Activated CD4-positive, CD25-positive, alpha-beta regulatory T cell (primary cell): ENCODE measurements at places on chromosomes 2 and 18.

DNA sequence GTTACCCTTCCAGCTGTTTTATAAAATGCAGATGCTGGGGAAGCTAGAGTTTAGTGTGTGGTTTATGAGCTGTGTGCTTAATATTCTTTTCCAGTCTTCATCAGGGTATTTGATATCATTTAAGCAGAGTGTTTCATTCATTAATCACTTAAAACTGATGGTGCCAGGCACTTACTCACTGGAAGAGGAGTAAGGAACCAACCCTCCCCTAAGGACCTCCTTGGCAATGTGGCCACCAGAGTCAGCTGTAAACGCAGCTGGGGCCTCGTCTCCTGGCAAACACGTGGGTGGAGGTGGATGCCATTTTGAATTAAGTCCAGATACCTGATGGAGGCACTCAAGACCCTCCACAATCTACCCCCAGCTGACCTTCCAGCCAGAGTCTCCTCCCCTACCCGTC lies 331.6 kb downstream of the CLIP4 start:
- DNase-seq: no peak

DNA sequence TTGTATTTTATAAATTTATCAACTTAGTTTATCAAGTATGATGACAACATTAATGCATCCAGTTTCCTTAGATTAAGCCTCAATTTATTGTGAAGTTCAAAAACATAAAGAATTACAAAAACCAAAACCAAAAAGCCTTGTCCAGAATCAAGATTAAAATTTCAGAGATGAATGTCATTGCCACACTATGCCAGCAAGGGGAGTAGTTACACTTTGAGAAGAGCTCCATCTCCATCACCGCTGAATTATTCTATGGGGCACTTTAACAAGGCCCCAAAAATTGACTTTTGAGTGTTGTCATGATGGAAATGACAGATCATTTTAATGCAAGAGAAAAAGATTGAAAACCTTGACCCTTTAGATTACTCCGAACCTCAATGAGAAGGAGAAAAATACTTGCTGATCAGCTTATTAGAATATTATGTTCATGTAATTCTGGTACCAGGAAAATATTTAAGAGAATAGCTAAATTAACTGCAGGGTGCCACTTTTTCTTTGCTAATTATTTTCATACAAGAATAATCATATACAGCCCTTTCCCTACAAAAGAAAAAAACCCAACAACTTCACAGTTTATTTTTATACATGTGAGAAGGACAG lies 152.5 kb upstream of the AQP4 start:
- DNase-seq: no peak

DNA sequence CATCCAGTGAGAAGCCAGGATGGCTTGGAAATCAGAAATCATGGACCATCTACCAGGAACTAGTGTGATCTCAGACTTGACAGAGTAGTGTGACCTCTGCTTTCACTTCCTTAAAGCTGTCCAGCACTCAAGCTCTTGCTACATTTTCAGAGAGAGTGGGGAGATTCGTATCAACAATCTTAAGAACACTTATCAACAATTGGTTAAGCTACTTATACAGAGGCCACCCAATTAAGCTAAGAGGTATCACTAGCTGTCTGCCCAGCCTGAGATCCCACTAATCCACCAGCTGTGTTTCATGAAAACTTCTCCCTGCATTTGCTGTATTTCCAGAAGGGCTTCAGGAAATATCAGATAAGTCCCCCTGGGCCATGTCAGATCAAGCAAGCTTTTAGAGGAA lies 4.2 kb downstream of the RPRM start:
- DNase-seq: no peak

DNA sequence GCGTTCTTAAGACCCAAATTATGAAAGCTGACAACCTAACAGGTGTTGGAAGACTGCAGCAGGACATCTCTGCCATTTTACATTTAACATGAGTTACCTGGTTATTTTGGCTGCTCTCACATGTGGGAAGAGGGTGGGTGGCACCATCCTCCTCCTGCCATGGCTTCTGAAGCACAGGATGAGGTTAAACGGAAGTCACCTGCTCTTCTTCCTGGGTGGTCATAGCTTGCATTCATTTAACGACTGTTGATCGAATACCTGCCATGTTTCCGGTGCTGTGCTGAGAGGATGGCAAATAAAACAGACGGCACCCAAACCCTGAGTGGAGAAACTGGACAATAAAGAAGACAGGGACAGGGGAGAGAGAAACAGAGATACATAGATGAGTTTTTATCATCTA lies 118.0 kb downstream of the RHBDD1 start:
- DNase-seq: no peak

DNA sequence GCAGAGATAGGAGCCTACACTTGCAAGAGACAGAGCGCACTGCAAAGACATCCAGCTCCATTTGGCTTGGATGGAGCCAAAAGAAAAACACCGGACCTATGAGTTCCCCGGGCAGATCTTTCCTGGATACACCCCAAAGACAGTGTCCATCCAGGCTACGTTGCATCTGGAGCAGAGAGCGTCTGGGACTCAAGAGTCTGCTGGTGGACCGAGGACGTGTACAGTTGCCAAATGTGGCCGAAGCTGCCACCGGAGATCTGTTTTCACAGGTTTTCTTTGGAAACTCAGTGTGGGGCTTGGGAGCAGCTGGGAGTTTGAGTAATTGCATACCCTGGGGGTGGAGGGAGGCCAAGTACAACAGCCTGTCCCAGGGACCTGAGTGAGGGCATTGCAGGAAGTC lies 192.3 kb upstream of the OSR1 start:
- no peak for DNase-seq

DNA sequence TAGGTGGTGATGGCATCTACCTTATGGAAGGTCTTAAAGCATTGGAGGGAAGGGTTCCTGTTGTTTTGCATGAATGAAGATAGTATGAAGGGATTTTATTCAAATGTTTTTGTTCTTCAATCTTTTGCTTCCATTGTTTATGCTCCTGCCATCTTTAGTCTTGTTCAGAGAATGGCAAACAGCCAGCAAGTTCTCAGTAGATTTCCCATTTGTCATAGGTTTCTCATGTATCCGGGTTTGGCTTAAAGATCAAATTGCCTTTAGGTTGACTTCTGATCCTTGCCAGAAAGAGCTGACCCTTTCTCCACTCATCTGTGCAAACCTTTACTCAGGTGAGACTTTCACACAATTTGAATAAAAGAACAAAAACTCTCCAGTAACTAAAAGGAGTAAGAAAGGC lies 44.2 kb upstream of the STAT4 start:
- no peak for DNase-seq

- no peak for DNase-seq
Observed at GRCh38 chr2:147223119-147223518, 621.7 kb upstream of the ACVR2A start.

- DNase-seq: no peak
Observed at GRCh38 chr2:223586261-223586660, 15.9 kb downstream of the SCG2 start.

GRCh38 chr2:74682501-74682900 lies 28.5 kb downstream of the SEMA4F start:
- DNase-seq: no peak

DNA sequence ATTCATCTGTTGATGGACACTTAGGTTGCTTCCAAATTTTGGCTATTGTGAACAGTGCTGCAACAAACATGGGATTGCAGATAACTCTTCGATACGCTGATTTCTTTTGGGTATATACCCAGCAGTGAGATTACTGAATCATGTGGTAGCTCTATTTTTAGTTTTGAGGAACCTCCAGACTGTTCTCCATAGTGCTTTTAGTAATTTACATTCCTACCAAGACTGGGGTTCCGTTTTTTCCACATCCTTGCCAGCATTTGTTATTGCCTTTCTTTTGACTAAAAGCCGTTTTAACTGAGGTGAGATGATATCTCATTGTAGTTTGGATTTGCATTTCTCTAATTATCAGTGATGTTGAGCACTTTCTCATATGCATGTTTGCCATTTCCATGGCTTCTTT lies 200.3 kb downstream of the MBD5 start:
- DNase-seq: no peak

DNA sequence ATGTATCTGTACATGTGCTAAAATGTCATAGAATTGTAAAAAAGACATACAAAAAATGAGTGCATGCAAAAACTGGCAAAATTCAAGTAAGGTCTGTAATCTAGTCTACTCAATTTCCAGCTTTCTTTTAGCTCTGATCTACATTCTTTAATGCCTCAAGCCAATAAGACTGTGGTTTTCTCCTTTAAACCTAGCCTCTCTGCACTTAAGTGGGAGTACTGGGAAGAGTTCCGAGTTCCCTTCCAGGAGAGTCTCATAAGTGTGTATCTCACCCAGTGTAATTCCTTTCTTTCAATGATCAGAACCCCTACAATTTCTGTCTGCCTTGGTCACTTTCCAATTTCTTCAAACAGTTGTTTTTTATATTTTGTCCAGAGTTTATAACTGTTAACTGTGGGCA lies 150.1 kb downstream of the PTRHD1 start:
- no peak for DNase-seq

GRCh38 chr2:45352506-45352905 lies 258.6 kb downstream of the SRBD1 start:
- no peak for DNase-seq

DNA sequence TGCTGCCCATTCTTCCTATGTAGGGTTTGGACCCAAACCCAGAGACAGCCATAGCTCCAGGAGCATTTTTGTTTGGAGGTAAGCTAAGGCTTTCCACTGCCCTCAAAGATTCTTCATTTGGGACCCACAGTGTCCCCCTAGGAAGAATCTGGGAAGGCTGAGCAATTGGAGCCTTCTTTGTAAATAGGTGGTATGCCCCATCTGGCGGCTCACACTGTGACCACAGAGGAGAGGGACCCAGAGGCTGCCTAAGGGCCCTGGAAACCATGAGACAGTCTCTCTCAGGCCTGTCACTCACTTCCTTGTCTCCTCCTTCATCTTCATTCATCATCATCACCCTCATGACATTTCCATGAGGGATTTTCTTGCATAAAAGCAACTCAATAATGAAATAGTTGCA lies 215.4 kb upstream of the OSR1 start:
- DNase-seq: no peak

GRCh38 chr2:70977605-70978205 lies 725 bp upstream of the ANKRD53 start:
- no peak for DNase-seq

- DNase-seq: no peak
Observed at GRCh38 chr2:218081063-218081462, 12.0 kb downstream of the RUFY4 start.

DNA sequence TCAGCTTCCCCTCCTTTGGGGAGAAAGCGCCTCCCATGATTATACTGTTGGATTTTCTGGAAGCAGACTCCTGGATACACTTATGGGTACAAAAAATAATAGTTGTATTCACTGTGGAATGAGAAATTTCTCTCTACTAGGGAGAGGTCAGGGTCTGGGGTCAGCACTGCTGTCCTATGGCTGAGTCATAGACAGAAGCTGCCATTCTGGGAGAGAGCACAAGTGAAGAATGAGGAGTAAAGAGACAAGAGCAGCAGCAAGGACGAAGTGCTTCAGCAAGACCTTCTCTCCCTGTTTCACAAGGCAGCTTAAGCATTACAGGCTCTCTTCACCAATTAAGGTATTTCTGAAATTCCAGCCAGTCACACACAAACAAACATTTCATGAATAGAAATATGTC lies 10.1 kb upstream of the UNC80 start:
- no peak for DNase-seq

- no peak for DNase-seq
Observed at GRCh38 chr2:103174711-103175110, 412.9 kb downstream of the TMEM182 start.

GRCh38 chr2:65532937-65533336 lies 100.5 kb upstream of the SPRED2 start:
- DNase-seq: no peak

GRCh38 chr18:69885841-69886531 lies 61.7 kb downstream of the CD226 start:
- no peak for DNase-seq

DNA sequence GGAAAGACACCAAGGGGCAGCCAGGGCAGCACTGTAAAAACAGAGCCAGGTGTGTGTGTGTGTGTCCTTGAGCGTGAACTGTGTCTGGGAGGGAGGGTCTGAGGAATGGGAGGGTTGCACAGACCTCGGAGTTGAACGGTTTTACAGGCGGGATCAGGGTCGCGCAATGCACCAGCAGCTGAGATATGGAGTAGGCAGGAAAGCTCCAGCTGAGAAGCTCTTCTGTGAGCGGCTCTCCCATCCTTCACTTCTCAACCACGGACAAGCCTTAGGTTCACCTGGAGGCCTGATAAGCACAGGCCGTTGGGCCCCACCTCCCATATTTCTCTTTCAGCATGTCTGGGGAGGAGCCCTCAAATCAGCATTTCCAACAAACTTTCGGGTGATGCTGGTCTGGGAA lies 12.1 kb downstream of the SERTAD2 start:
- DNase-seq: no peak

DNA sequence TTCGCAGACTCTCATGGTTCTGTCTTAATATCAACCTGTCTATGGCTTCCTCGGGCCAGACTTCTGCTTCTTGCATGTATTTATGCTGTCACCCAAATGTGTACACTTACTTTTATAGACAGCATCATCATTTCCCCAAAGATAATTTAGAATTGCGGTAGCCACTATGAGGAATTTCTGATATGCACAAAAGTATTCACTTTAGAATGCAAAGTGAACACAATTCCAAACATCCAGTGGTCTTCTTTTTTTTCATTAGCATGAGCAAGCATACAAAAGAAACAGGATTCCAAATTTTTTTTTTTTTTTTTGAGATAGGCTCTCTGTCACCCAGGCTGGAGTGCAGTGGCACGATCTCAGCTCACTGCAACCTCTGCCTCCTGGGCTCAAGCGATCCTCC lies 21.0 kb upstream of the MCFD2 start:
- no peak for DNase-seq

DNA sequence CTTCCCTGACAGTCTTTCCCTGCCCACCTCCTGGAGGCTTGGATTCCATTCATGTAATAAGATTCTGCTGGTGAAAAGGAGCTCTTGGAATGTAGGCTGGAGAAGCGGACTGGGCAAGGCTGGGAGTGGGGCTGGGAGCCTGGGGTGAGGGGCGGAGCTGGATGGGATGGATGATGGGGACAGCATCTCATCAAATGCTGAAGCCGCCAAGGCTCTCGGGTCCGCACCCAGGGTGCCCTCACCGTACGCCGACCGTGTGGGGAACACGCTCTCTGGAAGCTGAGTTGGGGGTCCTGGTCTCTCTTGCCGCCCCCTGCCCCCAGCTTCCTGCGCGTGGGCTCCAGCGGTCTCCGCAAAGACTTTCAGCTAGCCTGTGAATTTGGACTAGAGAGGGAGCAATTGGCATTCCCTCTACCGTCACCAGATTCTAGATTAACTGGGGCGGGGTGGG lies 9.1 kb downstream of the RAX start:
- no peak for DNase-seq

- DNase-seq: no peak
Observed at GRCh38 chr2:1650085-1650872, 94.0 kb downstream of the PXDN start.

GRCh38 chr18:22214731-22215528 lies 45.5 kb downstream of the GATA6 start:
- DNase-seq: no peak

GRCh38 chr2:16925145-16925544 lies 259.5 kb upstream of the CYRIA start:
- DNase-seq: no peak

- DNase-seq: no peak
Observed at GRCh38 chr2:53460937-53461336, 306.7 kb upstream of the CHAC2 start.

GRCh38 chr18:24986666-24987302 lies 365.2 kb downstream of the ZNF521 start:
- no peak for DNase-seq

- no peak for DNase-seq
Observed at GRCh38 chr2:103977668-103978067, 876.2 kb upstream of the POU3F3 start.

GRCh38 chr2:47050021-47050760 lies 104.9 kb downstream of the STPG4 start:
- no peak for DNase-seq
